ENCODE measurements at places on chromosomes 2 and 18. TPM values are rescaled to one million over a fixed set of nuclear protein-coding genes. Genes with fewer than 3 reads are reported as not detected.

The NR4A2 gene
- total RNA-seq: 5.9 TPM

The ZRANB3 gene
- 11.9 TPM for total RNA-seq

The ZSCAN30 gene
- 19.7 TPM for total RNA-seq

DNA sequence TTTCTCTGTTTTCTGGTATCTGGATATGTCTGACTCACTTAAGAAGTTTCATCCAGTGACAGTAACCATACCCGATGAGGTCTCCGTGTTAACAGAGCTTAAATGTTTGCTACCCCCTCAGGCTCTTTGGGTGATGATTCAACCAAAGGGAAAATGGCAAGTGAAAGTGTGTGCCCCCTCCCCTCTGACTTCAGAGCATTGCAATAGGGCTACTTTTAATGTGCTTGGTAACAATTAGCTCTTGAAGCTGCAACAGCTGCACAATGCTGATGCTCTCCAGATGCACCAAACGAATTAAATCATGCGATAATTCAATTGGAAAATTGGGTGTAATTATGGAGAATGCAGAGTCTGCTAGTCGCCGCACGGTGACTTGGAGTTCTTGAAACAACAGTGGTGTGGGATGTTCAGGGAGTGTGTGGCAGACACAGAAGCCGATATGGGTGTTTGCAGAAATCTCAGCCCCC, 270.7 kb downstream of the ALK start:
- no peak for DNase-seq

DNA sequence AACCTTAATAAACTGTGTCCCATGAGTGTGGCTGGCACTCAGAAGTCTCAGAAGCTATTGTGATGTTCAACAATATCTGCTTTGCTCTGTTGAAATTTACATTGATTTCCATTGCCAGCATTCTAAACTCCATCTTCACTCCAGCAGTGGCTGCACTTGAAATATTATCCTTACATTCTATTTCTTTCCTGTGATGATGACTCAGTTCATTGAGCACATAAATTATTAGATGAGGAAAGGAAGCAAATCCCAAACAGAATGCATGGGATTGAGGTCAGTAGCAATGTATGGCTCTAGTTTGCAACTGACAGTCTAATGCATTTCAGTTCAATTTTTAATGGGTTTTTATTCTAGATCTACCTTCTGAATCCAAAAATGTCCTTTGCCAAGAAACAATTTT, 92.4 kb upstream of the TTN start:
- DNase-seq: no peak

DNA sequence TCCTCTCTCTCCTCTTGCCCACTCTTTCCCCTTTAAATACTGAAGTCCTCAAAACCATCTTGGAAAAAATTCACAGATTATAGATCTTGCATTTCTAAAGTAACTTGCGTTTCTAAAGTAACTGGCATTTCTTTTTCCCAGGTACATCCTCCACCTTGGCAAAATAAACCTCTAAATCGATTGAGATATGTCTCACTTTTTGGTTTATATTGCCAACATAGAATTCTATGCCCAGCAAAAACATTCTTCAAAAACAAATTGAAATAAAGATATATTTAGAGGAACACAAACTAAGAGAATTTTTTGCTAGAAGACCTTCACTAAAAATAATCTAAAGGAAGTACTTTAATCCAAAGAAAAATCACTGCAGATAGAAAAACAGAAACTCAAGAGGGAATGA, 122.5 kb upstream of the RBMS1 start:
- no peak for DNase-seq

GRCh38 chr2:62363166-62363565, 142.8 kb downstream of the TMEM17 start:
- DNase-seq: no peak

The COBLL1 gene
- 25.9 TPM for total RNA-seq

The SERPINB13 gene
- total RNA-seq: 21.2 TPM

DNA sequence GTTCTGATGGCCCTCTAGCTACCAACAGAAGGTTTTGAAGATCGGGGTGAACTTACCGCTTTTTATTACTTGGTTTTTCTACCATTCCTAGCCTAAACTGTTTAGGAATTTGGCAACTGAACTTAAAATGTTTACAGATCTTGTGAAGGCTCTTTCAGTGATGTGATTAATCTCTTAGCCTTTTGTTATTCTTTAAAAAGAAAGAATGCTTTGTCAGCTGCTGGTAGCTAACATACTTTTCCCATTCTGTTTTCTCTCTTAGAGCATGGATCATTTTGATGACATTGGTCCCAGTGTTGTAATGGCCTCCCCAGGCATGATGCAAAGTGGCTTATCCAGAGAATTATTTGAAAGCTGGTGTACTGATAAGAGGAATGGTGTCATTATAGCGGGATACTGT, 18.1 kb downstream of the CPSF3 start:
- DNase-seq: no peak

The TBR1 gene
- total RNA-seq: 0.30 TPM

GRCh38 chr2:172607379-172607928, 51.6 kb downstream of the PDK1 start:
- no peak for DNase-seq

GRCh38 chr2:235567842-235568241, 74.0 kb downstream of the AGAP1 start:
- no peak for DNase-seq

- no peak for DNase-seq
These were observed 214.8 kb downstream of the IKZF2 start for GRCh38 chr2:212936572-212936971.

DNA sequence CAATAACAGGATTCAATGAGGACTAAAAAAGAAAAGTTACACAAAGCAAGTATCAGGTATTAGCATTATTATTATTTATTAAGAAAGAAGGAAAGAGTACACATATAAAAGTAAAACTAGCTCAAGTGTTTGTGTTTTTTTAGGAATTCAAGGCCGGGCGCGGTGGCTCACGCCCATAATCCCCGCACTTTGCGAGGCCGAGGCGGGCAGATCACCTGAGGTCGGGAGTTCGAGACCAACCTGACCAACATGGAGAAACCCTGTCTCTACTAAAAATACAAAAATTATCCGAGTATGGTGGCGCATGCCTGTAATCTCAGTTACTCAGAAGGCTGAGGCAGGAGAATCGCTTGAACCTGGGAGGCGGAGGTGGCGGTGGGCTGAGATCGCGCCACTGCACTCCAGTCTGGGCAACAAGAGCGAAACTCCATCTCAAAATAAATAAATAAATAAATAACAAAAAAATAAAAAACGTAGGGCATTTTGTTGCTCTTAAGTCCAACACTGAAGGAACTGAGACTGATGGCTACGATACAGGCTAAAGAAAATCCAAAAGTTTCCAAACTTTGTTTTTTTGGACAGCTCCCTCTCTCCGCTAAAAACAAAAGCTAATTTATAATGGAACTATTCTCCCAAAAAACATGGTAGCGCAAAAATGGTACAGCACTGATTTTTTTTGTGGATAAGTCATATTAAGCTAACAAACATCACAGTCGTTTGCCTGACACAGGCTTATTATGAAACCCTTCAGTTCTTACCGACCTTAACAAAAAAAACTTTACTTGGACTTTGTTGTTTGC, 1.7 kb downstream of the TRAPPC8 start:
- no peak for DNase-seq

The FBXO36 gene
- 4.5 TPM for total RNA-seq

- DNase-seq: no peak
These were observed 9.6 kb downstream of the CROCC2 start for GRCh38 chr2:240915526-240916341.

- DNase-seq: no peak
These were observed 44.1 kb downstream of the RALBP1 start for GRCh38 chr18:9519399-9519798.

DNA sequence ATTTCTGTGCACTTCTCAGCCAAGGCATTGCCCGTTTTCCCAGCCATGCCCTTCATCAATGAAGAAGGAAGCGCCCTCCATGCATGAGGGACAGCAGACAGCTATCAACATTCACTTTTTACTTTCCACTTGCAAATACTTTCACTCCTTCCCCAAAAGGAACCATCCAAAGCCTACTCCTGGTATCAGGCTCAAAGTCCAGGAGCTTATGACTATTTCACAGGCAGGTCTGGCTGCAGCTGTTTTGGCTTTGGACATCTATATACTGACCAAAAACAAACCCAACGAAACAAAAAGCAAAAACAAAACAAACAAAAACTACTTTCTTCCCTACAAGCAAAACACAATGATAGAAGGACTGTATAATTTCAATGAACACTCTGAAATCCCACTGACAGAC, 825.1 kb downstream of the RNF144A start:
- DNase-seq: no peak

The TMEM163 gene
- total RNA-seq: 0.59 TPM

The LGALSL gene
- total RNA-seq: 46.4 TPM

- no peak for DNase-seq
These were observed 40.9 kb downstream of the LRATD1 start for GRCh38 chr2:14673351-14673875.

- no peak for DNase-seq
These were observed 110.5 kb downstream of the KLF7 start for GRCh38 chr2:207055257-207055656.

DNA sequence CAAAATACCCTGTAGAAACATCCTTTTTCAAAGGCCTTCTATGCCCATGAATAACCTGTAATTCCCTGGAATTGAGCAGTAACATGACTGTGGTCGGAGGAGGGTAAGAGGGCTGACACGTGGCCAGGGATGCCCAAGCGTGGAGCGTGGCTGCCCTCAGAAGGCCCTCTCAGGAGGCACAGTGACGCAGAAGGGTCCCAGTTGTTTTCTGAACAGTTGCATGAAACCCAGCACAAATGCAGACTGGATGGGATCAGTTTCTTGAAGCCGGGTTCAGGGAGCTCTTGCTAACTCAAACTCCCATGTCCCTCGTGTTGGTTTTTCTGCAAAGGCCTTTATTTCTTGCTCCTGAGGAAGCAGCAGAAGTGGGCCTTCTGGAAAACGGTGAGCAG, 237.0 kb downstream of the ALPK2 start:
- peak; percentile 45 for DNase-seq

DNA sequence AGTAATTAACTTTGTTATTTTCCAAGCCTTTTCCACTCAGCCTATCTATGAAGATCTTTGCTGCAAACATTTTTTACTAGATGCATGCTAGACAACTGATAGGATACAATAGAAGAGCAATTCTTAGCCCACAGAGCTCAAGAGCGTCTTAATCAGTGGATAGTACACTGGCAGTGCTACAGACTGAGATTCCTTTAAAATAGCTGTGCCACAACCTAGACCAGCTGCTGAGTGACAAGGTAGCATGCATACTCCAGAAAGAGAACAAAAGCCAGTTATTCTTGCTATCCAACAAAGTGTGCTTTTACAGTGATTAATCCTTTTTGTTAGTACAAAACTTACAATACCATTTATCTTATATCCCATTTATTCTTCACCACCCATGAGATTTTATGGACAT, 507.9 kb upstream of the SYT4 start:
- no peak for DNase-seq

GRCh38 chr2:128371648-128372345, 53.1 kb upstream of the HS6ST1 start:
- DNase-seq: no peak

DNA sequence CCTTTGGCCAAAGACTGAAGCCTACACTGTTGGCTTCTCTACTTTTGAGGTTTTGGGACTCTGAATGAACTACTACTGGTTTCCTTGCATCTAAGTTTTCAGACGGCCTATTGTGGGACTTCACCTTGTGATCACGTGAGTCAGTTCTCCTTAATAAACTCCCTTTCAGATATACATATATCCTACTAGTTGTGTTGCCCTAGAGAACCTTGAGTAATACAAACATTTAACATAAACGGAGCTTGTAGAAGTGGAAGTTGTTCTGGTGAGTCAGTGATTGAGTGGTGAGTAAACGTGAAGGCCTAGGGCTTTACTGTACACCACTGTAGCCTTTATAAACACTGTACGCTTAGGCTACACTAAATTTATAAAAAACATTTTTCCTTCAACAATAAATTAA, 107.2 kb upstream of the CDH2 start:
- DNase-seq: no peak

The DSG1 gene
- 260 TPM for total RNA-seq

The GPR45 gene
- total RNA-seq: not detected

The MATN3 gene
- total RNA-seq: 0.30 TPM

DNA sequence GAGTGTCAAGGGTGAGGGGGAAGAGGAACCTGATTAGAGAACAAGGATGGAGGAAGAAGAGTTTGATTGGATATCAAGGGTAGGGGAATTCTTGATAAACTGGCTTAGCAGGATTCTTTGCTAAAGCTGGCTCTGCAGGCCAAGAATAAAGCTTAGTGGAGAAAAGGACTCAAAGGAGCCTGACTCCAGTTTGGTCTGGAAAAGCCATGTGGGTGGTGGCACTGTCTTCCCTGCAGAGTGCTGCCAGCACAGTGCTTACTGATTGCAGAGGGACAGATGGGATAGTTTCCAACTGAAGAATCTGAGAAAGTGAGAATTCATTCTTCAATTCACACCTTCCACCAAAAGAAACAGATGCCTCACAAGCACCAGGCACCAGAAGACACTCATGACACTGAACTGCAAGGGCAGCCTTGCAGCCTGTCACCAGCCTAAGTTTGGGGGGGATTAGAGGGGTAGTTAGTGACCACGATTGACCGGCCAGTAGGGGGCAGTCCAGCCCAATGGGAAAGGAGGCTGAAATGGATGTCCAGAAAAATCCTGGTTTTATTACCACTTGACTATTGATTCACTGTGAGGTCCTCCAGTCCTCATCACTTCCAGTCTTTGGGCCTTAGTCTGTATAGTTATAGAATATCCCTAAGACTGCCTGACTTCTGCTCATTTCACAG, 334.5 kb downstream of the SMAD2 start:
- DNase-seq: no peak

Measured in skin of body (tissue), 3 donors.